D341Med (cell line): ENCODE measurements at places on chromosomes 2 and 18.

- no peak for DNase-seq
Observed at GRCh38 chr2:104249629-104250028, 604.3 kb upstream of the POU3F3 start.

- DNase-seq: no peak
Observed at GRCh38 chr2:40127890-40128557, 323.9 kb downstream of the SLC8A1 start.

GRCh38 chr2:156191527-156191926 is 141.0 kb downstream of the NR4A2 start:
- no peak for DNase-seq

GRCh38 chr2:144912206-144912605 is 392.3 kb upstream of the ZEB2 start:
- DNase-seq: no peak

- DNase-seq: no peak
Observed at GRCh38 chr2:7180638-7181370, 263.6 kb downstream of the RNF144A start.

DNA sequence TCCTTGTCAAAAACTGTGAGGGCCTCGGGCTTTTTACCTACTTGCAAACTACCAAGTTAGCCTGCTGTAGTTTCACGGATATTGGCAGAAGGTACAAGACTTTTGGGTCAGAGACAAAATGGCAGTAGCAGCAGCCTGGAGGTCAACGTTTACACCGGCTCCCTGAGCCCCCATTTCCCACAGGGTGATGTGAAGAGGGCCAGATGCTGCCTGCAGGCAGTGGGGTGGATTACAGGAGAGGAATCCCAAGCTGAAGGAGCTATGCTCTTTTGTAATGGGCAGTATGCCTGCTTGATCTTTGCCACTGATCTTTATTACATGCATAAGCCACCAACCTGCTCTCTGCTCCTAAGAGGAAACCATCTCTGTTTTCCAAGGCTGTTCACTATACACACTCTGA is 29.5 kb upstream of the SP5 start:
- DNase-seq: no peak

- DNase-seq: no peak
Observed at GRCh38 chr2:9473308-9473984, 905 bp upstream of the IAH1 start.

DNA sequence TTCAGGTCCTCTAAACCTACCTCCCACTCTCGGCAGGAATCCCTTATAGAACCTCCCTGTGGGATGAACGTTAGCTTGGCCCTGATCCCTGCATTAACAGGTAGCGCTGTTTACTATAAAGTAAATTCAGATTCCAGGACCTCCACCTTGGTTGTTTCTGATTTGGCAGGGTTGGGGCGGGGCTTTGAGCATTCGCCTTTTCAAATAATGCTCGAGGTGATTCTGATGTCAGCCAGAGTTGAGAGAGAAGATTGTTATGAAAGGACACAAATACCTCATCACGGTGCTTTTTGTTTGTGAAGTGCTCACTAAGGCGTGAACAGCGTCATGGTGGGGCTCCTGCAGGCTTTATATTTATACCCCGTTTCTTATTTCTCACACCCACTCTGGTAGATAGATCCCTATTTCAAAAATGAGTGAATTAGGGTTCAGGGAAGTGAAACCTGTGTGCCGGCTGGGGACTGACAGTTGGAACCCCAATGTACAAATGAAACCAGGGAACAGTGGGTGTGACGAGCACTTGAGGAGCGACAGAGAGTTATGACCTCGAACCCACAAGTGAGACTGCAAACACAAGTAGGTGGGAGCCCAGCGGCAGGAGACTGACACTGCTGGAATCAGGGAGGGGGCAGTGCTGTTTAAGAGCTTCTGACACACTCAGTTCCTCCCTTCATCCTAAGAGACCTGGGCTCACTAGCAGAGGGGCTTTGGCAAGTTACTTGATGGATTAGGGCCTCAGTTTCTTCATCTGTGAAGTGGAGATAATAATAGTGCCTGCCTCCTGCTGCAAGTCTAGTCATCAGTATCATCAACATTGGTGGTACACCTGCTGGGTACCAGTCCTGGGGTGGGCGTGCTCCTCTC is 14.2 kb upstream of the CXCR4 start:
- DNase-seq: no peak

GRCh38 chr2:235270956-235271355 is 222.9 kb upstream of the AGAP1 start:
- no peak for DNase-seq
